ENCODE measurements at places on chromosomes 5 and 9.

DNA sequence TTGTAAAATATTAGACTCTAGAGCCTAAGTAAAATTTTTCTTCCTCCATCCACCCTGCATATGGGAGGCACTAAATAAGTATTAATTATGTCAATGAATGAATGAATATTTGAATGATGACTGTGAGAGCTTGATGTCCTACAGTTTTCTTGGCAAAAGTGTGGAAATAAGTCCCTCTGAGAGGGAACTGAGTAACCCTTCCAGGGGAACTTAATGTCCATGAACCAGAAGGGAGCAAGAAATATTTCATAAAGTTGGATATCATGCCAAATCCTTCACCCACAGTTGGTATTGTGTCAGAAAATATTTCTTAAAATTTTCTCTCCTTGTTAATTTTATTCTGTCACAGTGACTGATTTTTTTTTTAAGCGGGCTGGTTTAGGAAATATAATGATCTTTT, 36.6 kb downstream of the NNT start:
- DNase-seq = no peak

DNA sequence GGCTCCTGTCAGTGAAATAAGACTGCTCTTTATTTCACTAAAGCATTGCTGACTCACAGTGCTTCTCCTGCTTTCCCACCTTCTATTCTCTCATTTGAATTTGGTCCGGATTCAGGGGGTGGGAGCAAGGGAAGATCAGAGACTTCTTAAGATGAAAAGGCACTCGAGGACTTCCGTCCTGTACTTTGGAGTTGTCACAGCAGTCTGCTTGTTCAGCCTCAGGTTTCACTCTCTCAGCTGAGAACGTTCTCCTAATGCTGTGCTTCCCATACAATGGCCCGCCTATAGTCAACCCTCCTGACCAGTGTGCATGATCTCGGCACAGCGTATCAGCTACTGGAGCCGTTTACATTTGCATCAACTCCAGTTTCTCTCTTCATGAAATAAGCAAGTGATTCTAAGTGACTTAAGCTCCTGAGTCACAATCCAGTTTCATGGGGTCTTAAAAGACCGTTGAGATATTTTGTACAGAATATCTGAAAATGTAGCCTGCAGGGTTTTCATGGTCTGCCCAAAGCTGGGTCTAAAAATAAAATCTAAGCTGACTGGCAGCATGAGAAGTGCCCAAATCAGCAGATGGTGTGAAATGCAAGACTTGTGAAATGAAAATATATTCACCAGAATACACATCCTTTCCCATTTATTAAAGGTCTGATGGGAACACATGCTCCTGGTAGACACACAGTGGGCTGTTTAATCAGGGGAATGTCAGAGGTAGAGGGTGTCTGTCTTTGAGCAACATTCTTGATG, 145.0 kb downstream of the ADCY2 start:
- no peak for DNase-seq

DNA sequence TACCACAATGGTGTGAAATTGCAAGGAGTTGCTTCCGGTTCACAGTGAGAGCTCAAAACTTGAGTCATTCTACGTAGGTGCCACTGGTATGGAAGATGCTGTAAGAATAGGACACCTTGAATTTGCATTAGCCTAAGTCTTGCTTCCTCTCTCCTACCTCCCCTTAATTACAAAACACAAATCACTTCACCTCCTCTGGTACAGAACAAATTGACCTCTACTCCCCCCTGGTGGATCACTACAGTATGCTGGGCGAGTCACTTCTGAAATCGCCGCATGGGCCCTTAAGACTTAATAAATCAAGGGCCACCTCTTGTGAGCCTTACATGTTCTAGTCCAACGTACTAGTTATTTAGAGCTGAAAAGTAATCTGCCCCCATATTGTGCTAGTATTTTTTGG, 145.3 kb upstream of the SMARCA2 start:
- DNase-seq = no peak

DNA sequence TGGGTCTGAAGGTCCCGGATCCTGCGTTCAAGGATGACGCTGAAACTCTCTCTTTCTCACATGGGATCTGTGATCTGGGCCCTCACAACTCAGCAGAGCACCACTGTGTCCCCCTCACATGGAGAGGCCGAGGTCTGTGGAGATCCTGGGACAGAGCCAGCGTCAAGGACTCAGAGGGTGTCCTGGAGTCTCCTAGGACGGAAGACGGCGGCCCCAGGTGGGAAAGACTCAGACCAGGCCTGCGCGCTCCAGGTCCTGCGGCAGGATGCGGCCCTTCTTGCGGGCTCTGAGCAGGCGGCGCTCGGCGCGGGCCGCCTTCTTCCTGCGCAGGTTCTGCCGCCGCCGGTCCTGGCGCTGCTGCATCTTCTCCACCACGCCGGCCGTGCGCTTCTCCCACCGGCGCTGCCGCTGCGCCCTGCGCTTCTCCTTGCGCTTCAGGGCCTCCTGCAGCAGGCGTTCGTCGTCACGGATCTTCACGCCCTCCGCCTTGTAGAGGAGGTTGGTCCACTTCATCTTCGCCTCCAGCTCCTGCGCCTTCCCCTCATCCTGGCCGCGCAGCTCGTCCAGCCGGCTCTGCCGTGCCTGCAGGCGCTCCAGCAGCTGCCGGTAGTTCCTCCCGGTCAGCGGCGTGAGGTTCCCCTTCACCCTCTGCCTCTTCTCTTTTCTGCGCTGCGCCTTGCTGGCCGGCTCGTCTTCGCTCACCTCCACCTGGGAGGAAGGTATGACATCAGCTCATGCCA, 4.2 kb downstream of the SURF6 start:
- no peak for DNase-seq

- no peak for DNase-seq
Measured at GRCh38 chr5:128237000-128237399, 153.4 kb downstream of the SLC12A2 start.

DNA sequence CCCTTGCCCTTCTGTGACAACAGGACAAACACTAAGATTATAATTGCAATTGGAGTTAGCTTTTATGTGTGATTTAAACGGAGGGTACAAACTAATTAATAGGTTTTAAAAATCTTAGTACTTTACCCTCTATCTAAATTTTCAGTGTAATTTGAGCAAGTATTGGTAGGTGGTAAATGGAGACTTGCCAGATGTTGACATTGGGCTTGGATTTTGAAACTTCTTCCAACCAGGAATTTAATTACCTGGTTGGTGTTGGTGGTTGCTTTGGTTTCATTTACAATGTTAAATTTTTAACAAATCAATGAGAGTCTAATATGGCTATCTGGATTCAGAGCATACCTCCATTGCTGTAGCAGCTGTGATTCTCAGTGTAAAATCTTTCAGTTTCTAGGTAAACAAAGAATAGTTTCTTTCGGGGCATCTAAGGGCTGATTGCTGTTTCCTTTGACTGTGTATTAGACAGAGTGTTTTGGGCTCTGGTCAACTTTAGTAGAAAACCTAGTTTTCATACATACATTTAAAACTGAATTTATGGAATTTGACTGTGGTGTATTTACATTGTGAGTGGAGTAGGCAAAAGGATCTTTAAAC, 1.9 kb downstream of the DAPK1 start:
- no peak for DNase-seq

DNA sequence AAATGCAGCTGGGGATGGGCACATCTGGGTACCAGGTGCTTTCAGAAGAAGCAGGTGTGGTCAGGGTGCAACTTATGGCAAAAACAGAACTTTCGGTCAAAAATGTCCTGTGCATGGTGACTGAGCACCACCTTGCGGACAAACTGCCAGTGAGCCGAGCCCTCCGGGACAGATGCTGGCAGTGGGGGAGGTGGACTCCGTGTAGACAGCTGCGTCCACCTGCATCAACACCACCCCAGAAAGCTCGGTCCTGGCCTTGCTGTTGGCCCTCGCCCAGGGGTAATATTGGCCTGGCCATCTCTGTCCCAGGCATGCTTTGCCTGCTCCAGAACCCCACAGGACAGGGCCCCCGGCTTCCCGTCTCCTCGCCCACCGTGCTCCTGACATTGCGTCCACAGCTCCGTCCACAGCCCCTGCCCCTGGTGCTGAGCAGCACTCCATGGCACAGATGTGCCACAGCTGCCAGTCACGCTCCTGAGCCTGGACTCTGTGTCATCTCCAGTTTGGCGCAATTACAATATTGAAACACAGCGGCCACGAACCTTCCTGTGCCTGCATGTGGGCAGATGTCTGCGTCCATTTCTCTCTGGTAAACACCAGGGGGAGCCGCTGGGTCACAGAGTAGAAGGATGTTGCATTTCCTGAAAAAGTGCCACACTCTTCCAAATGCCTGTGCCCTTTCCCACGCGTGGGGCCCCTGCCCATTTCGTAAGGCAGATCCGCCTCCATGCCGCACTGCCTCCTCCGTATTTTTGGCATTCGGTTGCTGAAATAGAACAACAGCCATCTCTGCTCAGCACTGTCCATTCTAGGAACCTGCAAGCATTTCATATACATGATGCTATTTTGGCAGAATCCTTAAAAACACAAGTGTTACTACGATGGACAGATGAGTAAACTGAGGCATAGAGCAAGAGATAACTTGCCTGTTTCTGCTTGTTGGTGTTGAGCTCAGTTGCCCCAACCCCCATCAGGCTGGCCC, 33.4 kb upstream of the SLC6A19 start:
- peak; percentile 70 for DNase-seq

- DNase-seq = no peak
Measured at GRCh38 chr5:149700347-149700746, 29.8 kb upstream of the PPARGC1B start.

GRCh38 chr5:167233507-167234220, 1057.8 kb upstream of the WWC1 start:
- DNase-seq = no peak

DNA sequence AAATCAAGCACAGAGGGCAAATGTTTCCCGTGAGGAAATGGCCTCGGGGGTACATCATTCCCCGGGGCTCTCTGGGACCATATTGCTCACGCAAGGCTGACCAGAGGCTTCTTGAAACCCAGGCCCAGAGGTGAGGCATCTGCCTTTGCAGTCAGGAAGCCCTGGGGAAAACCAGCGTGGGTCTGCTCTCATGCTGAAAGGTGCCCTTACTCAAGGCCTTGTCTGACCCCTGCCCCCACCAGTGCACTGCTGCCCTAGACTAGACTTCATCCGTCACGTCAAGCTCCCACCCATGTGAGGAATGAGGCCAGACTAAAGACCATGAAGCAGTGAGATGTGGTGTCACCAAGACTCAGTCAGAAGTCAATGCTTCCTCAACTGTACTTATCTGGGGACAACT, 66.1 kb downstream of the PAX5 start:
- no peak for DNase-seq

- no peak for DNase-seq
Measured at GRCh38 chr9:76311537-76311936, 82.7 kb downstream of the RFK start.

DNA sequence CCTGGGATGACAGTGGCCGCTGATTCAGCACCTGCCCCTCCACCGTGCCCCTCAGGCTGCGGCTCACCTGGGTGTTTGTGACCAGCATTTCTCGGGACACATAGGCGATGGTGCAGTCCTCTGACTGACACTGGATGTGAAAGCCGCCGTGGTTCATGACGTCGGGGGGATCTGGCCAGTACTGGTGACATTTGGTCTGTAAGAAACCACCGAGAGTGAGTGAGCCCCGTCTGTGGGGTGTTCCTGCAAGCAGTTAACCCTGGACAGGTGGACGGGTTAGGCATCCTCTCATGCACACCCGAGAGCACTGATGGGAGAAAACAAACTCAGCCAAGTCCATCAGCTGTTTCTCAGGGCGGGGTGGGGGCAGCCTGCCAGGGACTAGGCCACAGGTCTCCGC, 62.5 kb upstream of the EPB41L4B start:
- no peak for DNase-seq

GRCh38 chr9:99948896-99949295, 42.4 kb downstream of the STX17 start:
- DNase-seq = no peak

GRCh38 chr5:61162832-61163567, 732 bp upstream of the SMIM15 start:
- no peak for DNase-seq

DNA sequence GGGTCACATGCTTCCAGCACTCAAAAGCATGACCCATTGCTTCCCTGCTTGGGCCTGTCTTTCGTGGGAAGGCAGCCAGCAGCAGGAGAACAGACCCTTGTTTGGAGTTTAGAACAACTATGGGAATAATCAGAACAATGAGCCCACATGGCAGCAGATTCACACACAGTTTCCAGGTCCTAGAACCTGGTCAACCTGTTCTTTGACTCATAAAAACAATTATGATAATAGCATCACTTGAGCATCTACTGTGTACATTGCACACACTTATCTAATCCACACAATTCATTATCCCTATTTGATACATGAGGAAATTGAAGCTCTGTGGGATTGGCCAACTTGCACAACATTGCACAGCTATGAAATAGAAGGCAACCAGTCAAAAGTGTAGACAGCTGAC, 41.7 kb downstream of the KLF4 start:
- no peak for DNase-seq

DNA sequence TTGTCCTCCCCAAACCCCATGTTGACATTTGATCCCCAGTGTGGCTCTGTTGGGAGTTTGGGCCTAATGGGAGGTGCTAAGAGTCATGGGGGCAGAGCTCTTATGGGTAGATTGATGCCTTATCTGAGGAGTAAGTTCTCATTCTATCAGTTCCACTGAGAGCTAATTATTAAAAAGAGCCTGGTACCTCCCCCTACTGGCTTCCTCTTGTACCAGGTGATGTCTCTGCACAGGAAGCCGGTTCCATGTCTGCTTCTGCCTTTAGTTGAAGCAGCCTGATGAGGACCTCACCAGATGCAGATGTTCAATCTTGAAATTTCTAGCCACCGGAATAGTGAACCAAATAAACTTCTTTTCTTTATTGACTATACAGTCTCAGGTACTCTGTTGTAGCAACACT, 10.8 kb downstream of the GABRB2 start:
- DNase-seq = no peak

- DNase-seq = no peak
Measured at GRCh38 chr9:9585920-9586319, 1026.9 kb downstream of the PTPRD start.

DNA sequence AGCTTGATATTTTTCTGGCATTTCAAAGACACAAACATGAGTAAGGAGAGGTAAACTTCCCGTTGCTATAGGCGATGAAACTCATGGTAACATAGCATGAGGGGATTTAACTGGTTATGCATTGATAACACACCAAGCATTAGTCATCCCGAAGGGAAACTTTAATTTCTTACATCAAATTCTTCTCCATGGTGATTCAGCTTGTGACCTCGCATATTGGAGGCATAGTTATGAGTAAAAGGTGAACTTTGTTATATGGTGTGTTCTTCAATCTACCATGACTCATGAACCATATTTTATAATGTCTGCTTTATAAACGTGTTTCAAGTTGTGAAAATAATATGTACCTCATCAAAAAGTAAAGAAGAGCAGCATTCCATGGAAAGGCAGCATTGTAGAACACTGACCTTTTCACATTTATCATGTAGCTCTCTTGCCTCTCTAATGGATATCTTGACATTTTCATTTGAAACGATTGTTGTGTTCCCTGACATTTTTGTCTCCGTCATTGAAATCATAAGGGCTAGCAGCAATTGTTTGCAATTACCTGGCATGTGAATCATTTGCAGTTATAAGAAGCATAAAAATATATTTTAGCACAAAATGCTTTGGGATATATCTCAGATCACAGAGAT, 491.8 kb downstream of the ANXA1 start:
- no peak for DNase-seq

Data from mucosa of descending colon (tissue), 3 donors.